ENCODE measurements at places on chromosomes 2 and 18.

GRCh38 chr2:38526195-38526594 is 76.5 kb downstream of the HNRNPLL start:
- DNase-seq: no peak

GRCh38 chr2:29113891-29114321 is 1.3 kb upstream of the CLIP4 start:
- no peak for DNase-seq

DNA sequence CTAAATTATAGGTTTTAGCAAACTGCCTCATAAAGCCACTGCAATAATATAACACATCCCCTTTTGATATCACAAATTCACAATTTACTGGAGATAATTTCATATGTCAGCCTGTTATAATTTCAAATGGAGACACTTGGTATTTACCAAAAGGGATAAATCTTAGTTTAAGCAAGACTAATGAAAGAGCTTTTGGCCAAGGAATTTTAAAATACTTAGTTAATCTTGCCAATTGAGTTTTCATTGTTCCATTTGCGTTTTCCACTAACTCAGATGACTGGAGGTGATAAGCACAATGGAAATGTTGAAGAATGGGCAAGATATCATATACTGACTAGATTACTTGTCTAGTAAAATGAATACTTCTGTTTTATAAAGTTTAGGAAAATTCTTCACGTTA is 379.3 kb upstream of the SYT4 start:
- DNase-seq: no peak

GRCh38 chr2:96987301-96987909 is 1.0 kb upstream of the FAM178B start:
- no peak for DNase-seq

GRCh38 chr2:16281451-16282335 is 341.3 kb downstream of the MYCN start:
- no peak for DNase-seq

- DNase-seq: no peak
Observed at GRCh38 chr2:44996356-44996755, 12.9 kb downstream of the SIX2 start.

GRCh38 chr2:120669121-120669952 is 66.3 kb upstream of the GLI2 start:
- no peak for DNase-seq

Measured in activated CD8-positive, alpha-beta memory T cell treated with anti-CD3 and anti-CD28 coated beads for 1 hour (primary cell).